IMR-90 (cell line): ENCODE measurements at places on chromosomes 2 and 18. TPM values are rescaled to one million over a fixed set of nuclear protein-coding genes. Genes with fewer than 3 reads are reported as not detected.

- no peak for DNase-seq
These were observed 552.8 kb upstream of the PKDCC start for GRCh38 chr2:41495050-41495449.

- no peak for DNase-seq
These were observed 65.4 kb downstream of the TRIP12 start for GRCh38 chr2:229856413-229856812.

GRCh38 chr2:38146275-38146906 is 70.4 kb upstream of the CYP1B1 start:
- peak; percentile 95 for DNase-seq

DNA sequence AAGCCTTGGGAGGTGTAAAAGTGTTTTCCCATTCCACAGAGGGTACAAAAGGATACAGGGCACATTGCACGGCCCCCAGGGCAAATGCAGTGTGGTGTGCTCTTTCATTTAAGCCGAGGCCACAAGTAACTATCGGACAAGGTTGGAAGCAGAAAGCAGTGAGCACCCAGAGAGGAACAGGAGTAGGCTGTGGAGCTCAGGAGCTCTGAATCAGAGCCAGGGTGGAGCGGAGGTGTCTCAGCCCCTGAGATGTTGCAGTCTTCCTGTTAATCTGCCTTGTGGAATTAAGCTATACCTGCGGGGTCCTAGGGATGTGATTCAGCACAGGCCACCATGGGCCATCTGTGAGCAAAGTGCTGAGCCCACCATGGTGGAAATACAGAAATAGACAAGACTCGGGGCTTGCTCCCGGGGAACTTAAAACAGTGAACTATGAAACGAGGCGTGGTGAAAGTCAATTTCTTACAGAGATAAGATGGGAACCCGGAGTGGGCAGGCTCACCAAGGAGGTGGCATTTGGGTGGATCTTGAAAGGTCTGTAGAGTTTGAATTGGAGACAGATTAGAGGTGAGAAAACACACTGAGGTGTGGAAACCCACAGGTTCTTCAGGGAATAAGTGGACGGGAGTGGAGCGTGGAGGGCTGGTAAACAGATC is 44.0 kb downstream of the ASAP2 start:
- DNase-seq = no peak

- DNase-seq = peak; percentile 86
These were observed 51.2 kb upstream of the GLI2 start for GRCh38 chr2:120684289-120685065.

CIB4 gene
- not detected in 2 replicates for total RNA-seq

GRCh38 chr18:26002375-26002910 is 88.0 kb downstream of the SS18 start:
- DNase-seq = peak; percentile 31

DNA sequence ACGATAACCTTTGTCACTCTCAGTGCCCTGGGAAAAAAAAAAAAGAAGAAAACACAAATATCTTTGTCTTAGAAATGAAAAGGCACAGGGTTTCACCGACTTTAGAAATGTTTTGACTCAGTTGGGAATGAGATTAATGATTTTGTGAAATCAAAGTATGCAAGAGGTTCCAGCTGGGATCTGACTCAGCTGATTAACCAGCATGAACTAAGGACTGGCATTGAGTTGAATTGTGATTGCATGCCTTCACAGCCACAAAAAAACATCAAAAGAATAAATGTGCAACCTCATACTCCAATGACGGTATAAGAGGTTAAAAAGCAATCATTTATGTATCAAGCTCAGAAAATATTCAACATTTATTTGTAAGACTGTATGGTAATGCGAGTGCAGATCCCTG is 566.6 kb upstream of the DSEL start:
- DNase-seq = peak; percentile 93

NEUROD1 gene
- total RNA-seq = not detected in 2 replicates

DNA sequence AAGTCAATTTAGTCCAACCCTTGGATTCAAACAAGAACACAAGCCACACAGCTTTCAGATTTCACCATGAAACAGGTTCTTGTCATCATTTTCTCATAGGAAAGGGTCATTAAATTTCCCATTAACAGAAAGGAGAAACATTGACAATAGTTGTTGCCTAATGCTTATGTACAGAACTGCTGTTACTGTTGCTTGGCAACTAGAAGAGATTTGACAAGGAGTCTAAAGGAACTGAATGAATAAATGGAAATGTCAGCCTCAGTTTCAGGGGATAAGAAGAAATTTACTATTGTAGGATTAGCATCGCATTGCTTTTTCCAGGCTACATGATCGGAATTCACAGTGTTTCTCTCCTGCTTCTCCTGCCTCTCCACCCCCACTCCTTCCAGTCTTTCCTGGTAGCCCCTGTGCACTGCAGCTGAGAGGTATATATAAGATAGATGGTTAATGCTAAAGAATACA is 90.3 kb downstream of the SPATS2L start:
- peak; percentile 39 for DNase-seq

IL36B gene
- total RNA-seq = not detected in 2 replicates
